ENCODE measurements at places on chromosomes 1 and 21.

GRCh38 chr1:220843481-220844011 lies 35.7 kb upstream of the HLX start:
- DNase-seq = no peak

DNA sequence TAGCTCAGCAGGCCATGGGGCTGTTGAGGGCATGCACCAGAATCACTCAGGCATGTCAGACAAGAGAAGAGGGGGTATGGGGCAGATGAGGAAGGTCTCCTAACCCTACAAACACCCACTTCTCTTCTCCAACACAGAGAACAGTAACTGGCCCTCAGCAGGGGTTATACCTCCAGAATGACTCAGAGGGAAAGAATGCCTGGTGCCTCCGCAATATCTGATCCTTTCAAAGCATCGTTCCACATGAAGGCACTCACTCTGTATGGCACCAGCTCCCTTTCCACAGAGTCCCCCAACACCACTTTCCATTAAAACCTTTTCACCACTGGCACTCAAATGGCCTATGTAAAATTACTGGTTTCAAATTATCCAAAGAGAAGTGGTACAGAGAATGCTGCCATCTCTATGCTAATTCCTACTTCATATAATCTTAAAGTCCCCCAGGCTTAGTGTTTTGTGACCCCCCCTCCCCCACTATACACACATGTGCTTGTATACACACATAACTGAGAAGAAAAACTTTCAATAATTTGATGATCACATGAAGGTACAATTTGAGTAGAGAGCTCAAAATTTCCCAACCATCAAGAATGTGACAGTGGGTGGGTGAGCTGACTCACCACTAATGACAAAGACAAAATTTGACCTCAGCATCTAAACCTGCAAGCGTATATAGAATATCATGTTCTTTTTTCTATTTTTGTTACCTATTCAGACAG lies 91.5 kb downstream of the SIPA1L2 start:
- DNase-seq = no peak

DNA sequence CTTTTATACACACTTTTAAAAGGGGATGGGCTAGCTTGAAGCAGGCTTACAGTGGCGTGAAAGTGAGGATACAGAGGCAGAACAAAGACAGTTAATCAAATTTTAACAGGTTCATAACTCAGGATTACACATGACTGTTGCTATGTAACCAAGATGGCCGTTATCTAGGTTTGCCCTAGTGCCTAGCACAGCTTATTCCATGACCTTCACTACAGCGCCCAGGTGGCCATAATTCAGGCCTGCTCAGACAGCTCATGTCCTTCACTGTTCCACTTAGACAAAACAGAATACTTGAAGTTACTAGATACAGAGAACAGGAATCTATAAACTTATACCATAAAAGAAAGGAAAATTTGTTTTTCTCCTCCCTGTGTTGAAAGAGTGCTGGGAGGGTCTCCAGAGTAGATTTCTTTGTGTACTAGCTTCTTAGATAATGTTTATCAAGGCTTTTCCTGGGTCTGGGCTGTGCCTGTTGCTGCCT lies 6.2 kb upstream of the SPRR2F start:
- DNase-seq = no peak

GRCh38 chr1:112504661-112505399 lies 3.9 kb upstream of the WNT2B start:
- no peak for DNase-seq

DNA sequence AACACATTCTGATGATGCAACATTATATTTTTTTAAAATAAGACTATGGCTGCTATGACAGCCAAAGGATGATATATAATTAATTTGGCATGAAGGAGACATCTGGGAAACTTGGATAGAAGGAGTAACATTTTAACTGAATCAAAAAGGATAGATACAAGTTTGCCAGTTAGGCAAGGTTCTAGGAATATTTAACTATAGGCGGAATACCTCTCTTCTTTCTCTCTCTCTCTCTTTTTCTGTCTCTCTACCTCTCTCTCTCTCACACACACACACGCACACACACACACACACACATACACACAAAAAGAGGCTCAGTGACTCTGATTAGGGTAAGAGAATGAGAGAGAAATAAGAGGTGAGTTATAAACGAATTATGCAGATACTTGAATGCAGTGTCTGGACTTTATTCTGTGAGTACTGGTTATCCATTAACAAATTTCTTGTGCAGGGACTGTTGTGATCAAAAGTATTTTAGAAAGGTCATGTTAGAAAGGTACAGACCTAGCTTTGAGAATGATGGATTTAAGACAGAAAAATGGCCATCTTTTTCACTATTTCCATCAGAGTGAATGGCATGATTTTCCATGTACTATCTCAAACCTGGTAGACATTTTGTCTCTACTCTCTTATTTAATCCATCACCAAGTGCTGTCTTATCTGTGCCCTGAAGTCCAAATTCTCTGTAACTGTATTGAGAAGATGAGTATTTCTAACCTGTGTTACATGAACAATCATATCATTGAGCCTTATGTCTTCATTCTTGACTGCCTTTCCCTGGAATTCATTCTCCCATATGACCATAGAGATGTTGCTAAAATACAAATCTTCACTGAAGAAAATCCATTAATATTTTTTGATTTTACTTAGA lies 1106.9 kb upstream of the ADGRL4 start:
- DNase-seq = no peak

DNA sequence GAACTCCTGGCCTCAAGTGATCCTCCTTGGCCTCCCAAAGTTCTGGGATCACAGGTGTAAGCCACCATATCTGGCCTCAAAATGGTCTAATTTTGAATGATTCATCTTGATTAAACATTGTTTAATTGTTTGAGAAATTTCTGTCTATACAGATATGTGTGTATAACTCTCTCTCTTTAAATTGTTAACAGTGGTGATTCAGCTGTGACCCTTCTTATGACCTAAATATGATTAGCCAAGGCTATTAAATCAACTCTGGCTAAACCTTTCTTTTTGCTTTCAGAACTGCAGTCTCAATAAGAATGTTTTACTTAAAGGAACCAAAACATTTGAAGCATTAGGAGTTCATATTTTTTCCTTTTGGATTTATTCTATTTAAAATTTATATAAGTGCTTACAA lies 19.2 kb upstream of the B3GALT5 start:
- DNase-seq = no peak

GRCh38 chr21:46605767-46606426 lies 1.0 kb upstream of the S100B start:
- DNase-seq = no peak

GRCh38 chr1:156708218-156708661 lies 2.9 kb upstream of the CRABP2 start:
- no peak for DNase-seq

DNA sequence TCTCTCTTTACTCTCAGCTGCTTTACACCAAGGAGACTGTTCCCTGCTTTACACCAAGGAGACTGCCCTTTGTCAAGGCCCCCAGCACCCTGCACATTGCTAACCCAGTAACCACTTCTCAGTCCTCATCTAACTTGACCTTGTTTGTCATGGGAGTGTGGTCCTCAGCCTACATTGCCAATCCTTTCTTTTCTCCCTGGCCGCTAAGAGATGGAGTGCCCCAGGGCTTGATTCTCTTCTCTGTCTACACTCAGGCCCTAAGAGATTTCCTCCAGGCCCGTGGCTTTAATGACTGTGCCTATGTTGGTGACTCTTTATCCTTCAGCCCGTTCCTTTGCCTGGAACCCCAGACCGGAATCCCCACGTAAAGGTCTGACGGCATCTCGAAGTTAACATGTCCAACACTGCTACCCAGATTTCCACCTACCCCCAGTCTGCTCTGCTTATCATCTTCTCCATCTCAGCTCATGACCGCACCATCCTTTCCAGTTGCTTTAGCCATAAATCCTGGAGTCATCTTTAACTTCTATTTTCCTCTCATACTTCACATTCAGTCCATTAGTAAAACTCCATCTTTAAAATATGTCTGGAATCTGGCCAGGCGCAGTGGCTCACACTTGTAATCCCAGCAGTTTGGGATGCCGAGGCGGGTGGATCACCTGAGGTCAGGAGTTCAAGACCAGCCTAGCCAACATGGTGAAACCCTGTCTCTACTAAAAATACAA lies 9.5 kb upstream of the SEMA4A start:
- no peak for DNase-seq

DNA sequence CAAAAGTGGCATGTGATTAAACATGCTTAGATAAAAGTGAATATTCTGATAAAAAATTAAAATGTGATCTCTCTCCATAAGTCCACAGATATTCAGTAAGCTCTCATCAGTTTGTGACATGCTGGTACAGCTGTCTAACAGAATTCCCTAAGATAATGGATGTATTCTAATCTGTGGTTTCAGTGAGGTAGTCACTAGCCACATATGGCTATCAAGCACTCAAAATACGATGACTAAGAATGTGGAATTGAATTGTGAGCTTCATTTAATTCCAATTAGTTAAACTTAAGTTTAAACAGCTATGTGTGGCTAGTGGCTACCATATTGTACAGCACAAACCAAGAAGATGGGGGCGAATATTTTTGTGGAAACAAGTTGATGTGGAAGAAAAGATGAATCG lies 4.1 kb upstream of the REG4 start:
- DNase-seq = no peak

DNA sequence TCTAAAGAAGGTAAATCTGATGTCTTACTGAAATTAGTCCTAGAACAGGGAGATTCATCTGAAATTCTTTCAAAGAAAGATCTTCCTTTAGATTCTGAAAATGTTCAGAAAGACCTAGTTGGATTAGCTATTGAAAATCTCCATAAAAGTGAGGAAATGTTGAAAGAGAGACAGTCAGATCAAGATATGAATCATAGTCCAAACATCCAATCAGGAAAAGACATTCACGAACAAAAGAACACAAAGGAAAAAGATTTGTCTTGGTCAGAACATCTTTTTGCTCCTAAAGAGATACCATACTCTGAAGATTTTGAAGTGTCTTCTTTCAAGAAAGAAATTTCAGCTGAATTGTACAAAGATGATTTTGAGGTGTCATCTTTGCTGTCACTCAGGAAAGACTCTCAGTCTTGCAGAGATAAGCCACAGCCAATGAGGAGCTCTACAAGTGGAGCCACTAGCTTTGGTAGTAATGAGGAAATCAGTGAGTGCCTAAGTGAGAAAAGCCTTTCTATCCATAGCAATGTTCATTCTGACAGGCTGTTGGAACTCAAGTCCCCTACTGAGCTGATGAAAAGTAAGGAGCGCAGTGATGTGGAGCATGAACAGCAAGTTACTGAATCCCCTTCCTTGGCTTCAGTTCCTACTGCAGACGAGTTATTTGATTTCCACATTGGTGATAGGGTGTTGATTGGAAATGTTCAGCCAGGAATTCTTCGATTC lies 61.6 kb upstream of the QSOX1 start:
- no peak for DNase-seq

GRCh38 chr21:34949499-34949898 lies 99.6 kb downstream of the RUNX1 start:
- DNase-seq = no peak

GRCh38 chr21:44958471-44959191 lies 18.8 kb downstream of the SLX9 start:
- DNase-seq = no peak

DNA sequence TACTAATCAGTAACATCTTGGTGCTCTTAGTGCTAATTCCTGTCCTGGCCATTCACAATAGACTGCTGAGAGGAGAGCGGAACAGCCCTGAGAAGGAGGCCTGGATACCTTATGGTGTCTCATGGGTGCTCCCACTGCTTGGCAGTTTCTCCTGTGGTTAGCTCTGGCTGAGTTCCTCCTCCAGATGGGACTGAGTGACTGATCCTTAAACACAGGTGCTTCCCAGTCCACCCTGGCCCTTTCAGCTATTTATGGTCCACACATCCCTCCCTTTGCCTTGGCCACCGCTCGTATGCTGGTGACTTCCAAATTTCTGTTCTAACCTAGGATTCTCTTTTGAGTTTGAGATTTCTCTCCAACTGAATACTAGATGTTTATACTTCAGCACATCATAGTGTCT lies 157.0 kb upstream of the CACNA1E start:
- DNase-seq = no peak

DNA sequence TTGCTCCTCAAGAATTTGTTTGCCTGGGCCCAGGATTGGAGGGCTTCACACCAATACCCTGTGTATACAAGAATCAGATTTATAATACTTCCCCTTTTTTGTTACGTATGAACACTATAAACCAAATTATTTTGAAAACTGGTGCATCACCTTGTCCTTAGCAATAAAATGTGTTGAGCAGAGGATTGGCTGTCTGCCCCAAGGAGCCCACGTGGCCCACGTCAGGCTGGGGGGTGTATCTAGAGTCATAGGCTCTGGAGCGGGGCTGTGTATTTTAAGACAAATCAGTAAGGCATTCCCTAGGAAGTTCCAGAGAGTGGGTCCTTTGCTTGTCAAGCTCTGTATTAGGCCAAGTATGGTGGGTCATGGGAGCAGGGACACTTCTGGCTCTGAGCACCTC lies 2.0 kb upstream of the ST3GAL3 start:
- DNase-seq = no peak

GRCh38 chr21:25925064-25925800 lies 190.5 kb downstream of the GABPA start:
- DNase-seq = no peak

DNA sequence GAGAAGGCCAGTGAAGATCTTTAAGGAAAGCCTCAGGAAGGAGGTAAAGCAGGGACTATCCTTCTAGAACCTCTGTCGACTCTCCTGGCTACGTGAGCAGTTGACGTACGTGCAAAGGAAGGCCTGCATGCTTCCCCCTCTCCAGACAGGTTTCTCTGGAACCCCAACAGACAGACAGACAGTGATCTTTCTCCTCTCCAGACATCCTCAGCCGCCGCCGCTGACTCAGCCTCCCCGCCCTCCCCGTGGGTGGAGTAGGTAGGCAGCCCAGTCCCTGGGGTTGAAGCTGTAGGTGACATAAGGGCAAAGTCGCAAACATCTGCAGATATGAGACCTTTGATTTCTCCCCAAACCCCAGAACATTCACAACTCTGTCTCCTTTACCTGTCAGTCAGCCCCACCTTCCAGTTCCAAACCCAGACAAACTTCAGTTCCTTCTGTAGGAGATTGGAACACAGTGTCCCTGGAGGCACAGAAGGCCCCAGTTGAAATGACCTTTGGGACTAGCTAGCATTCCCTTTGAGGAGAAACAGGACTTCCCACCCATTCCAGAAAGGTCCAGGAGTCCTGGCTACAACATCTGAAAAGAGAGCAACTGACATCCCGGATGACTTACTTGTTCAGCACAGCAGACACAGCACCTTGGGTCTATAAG lies 146.0 kb upstream of the JUN start:
- no peak for DNase-seq

- peak; percentile 72 for DNase-seq
These were observed 673 bp downstream of the CD46 start for GRCh38 chr1:207752456-207752998.

- no peak for DNase-seq
These were observed 144.5 kb downstream of the SLC45A1 start for GRCh38 chr1:8462371-8462892.

GRCh38 chr1:204523605-204524215 lies 7.5 kb downstream of the MDM4 start:
- no peak for DNase-seq

DNA sequence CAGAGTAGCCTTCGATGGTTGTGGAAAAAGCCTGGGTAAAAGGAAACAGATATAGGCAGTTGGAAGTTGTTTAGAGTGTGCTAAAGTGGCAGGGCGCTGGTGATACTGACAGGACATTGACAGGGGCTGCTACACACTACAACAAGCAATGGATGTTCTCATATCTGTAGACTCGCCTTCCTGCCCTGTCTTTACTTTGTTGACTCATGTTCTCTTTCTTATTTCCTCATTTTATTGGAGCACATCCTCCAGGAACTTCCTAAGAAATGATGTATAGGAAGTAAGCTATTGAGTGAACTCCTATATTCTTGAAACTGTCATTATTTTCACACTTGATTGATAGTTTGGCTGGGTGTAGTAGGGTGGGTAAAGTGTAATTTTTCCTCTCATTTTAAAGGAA lies 51.0 kb downstream of the C4BPA start:
- DNase-seq = no peak

Data from MM.1S (cell line).